Cortex of kidney (tissue), 1 donor: ENCODE measurements at places on chromosomes 4 and X.

- DNase-seq: no peak
Measured at GRCh38 chr4:6502747-6503465, 30.5 kb upstream of the PPP2R2C start.

DNA sequence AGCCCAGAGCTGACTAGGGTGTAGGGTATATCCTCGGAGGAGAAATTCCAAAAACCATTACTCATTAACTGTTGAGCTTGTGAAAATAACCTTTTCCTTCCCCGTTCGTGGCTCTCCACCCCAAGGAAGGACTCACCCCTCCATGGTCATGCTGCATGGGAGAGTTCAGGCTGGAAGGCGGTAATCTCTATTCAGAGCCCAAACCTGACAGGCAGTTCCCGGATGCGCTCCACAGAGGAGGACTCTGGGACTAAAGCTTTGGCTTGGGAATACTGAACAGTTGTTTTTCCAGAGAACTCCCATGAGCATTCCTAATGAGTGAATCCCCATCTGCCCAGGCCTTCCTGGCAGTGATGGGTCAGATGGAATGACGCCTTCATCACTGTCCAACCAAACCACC, 125.4 kb downstream of the BCOR start:
- no peak for DNase-seq

DNA sequence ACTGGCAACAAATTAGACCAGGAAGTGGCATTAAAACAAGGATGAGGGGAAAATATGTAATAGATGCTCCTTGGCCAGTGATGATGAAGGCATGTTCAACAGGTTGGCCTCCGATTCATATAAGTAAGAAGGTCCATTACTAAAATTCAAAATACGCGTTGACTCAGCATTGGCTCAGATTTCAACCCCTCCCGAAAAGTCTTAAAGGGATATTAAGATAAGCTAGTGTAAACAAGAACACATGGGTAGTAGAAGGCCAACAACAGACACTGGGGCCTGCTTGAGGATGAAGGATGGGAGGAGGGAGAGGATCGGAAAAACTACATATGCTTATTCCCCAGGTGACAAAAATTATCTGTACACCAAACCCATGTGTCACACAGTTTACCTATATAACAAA, 19.1 kb upstream of the LAP3 start:
- no peak for DNase-seq

- no peak for DNase-seq
Measured at GRCh38 chr4:71050809-71051208, 57.4 kb downstream of the DCK start.

GRCh38 chrX:133365871-133366611, 49.2 kb downstream of the GPC4 start:
- DNase-seq: no peak

DNA sequence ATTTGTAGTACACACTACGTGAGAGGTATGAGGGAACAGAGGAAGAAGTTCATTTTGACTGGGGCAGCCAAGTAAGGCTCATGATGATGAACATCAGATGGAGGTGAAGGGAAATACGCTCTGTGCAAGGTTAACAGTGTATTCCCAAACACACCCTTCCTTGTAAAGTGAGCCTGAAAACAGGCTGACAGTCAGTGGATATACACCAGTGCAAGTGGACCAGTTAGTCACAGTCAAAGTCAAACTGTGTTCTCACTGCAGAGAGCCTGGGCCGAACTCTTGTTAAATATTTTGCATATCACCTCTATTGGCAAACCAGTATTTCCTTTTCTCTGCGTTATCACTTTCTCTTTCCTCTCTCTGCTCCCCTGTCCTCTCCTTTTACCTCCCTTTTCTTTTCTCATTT, 23.4 kb upstream of the RHOH start:
- DNase-seq: no peak

- DNase-seq: no peak
Measured at GRCh38 chr4:8330821-8331574, 61.4 kb downstream of the HTRA3 start.

- DNase-seq: no peak
Measured at GRCh38 chr4:83075311-83076095, 39.0 kb downstream of the PLAC8 start.

- no peak for DNase-seq
Measured at GRCh38 chrX:78071331-78071730, 32.7 kb upstream of the PGK1 start.

- no peak for DNase-seq
Measured at GRCh38 chrX:2489446-2490445, 11.0 kb downstream of the DHRSX start.

- DNase-seq: no peak
Measured at GRCh38 chr4:124596816-124597215, 115.7 kb downstream of the ANKRD50 start.

- DNase-seq: no peak
Measured at GRCh38 chr4:86977621-86978184, 42.9 kb downstream of the AFF1 start.

GRCh38 chr4:15784959-15785634, 7.0 kb downstream of the CD38 start:
- no peak for DNase-seq

DNA sequence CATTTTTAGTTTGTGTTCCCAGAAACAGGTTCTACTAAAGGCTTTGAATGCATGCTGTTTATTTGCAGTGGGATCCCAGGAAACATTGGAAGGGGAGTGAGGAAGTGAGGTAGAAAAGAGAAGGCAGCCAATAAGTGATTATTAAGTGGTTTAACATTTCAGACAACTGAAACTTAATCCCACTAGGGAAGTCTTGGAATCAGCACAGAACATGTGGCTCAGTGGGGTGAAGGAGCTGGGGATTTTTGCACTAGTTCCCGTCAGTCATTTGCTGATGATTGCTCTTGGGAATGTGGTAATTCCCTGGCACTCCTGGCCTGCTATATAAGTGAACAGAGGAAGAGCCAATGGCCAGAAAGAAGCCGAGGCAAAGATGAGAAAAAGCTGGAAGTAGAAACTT, 1053.0 kb upstream of the IGFBP7 start:
- no peak for DNase-seq

DNA sequence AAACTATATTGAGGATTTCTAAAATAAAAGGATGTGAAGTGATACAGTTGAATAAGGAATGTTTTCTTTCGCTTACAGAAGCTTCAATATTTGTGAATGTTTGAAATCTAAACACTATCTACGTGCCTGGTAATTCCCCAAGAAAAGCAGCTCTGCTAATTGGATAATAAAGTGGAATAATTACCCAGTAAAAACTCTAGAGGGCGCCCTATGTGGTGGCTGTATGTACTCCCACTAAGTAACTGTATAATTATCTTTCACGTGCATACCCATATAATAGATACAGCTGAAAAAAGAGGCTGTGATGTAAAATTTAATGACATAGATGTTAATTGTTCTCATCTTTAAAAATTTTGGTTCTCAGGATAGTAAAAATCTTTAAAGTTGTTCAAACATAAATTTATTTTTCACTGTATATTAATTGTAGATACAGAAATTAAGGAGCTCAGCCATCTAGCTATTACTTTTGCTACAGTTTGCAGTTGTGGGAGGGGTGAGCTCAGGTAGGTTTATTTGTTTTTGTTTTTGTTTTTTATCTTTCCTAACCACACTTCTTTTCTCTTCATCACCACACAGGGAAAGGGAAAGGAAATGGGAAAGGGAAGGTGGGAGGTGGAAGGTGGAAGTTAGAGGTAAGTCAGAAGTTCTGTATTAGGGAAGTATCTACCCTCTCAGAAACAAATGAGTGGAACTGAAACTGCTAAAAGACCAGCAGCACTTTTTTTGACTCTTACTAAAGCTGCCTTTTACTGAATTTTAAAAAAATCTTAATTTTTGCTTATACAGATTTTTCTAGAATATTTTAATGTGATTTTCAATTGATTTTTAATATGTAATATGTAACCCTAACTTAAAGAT, 151.7 kb upstream of the RPS6KA6 start:
- DNase-seq: no peak

DNA sequence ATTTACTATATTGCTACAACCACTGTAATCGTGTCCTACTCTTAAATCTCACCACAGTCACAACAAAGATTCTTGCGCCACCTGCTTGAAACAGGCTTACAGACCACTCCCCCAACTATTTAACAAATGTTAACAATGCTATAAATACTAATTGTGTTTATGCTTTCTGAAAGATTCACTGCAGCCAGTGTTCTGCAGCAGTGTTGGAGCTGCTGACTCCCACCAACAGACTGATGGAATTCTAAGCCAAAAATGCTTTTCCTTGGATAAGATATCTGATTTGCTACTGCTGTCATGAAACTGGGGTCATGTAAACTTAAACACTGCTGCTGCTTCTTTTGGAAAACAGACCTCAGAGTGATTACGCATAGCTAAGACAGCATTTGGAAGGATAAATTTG, 244.2 kb upstream of the MAB21L2 start:
- DNase-seq: no peak
